ENCODE measurements at places on chromosomes 1 and 21.
A peak's percentile ranks its signal among the peaks of the same experiment; 100 is the strongest.

GRCh38 chr1:84871181-84871580 is 21.8 kb downstream of the LPAR3 start:
- no peak for DNase-seq

DNA sequence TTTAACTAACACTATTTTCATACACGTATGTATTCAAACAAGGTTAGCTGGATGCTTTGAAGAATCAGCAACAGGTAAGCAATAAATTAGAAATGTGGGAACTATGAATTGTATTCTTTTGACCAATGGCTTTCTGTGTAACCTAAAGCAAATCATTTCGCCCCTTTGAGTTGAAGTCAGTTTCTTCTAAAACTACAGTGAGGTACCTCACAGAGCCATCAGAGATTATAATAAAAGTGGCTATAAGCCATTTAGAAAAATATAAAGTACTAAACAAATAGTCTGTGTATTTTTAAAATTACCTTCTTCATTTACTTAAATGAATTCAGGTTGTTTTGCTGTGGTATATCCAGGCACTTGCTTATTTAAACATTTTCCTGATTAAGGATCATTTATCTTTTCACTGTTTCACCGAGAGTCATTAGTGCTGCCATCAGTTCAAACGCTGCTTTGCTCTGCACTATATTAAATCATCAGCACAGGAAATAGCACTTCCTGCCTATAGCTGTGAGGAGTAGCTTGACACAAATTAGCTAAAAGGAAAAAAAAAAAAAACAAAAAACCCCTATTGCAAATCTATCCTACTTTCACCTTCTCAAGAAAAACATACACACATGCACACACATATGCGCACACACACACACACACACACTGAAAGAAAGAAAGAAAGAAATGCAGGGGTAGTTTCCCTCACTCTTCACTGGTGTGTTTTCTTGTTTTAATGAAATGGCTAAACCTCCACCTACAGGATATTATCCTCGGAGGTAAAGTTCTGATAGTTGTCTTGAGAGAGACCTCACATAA is 39.8 kb upstream of the C1orf105 start:
- DNase-seq: no peak

- no peak for DNase-seq
These were observed 212.5 kb upstream of the MAP1LC3C start for GRCh38 chr1:242211254-242212022.

- no peak for DNase-seq
These were observed 616 bp downstream of the MCOLN3 start for GRCh38 chr1:85047472-85048295.

DNA sequence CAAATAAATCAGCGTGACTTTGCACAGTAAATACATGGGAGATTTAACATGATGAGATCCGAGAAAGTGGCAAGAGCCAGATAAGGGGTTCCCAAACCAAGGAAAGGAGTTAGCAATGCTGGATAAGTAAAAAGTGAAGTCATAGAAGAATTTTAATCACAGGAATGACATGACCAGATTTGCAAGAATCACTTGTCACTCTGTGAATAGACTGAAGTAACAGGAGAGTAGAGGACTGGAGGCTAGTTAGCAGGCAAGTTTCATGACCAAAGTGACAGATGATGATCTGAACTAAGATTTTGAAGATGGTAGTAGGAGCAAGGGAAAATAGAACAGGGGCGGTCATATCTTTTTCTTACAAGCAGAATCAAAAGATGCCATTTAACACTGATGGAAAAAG is 8.4 kb downstream of the CFH start:
- DNase-seq: no peak

- DNase-seq: peak; percentile 55
These were observed 68.9 kb downstream of the LRRC8C start for GRCh38 chr1:89701746-89702241.
